ENCODE measurements at places on chromosomes 6 and 20.

- DNase-seq = no peak
Measured at GRCh38 chr6:14046476-14047068, 71.0 kb upstream of the CD83 start.

- no peak for DNase-seq
Measured at GRCh38 chr6:69732640-69733039, 64.2 kb downstream of the LMBRD1 start.

- no peak for DNase-seq
Measured at GRCh38 chr6:53664623-53665022, 933 bp downstream of the KLHL31 start.

- DNase-seq = no peak
Measured at GRCh38 chr6:24980507-24981385, 45.0 kb upstream of the RIPOR2 start.

DNA sequence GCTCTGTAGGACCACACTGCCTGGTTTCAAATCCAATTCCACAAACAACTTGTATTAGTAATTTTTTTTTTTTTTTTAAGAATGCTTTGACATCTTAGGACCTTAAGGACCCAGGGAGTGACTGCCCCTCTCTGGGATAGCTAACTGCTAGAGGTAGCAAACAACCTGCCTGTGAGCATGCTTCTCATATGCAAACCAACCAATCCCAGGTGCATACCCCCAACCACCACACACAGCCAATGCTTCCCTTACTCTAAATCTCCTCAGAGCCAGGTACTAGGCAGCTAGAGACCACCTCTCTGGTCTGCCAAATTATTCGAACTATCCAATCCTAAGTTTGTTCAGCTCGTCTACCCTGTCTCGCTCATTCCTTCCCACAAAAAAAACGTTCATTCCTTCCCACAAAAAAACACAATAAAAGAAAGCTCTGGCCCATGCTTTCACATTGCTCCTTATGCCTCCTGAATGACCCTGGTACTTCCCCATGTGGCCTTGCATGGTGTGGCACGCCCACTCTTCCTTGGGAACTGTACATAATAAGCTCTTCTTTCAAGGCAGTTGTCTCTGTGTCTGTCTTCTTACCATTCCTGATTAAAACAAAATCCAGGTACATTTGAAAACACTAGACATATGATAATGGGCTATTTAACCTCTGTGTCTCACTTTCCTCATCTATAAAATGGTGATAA, 6.4 kb downstream of the SERAC1 start:
- DNase-seq = no peak

DNA sequence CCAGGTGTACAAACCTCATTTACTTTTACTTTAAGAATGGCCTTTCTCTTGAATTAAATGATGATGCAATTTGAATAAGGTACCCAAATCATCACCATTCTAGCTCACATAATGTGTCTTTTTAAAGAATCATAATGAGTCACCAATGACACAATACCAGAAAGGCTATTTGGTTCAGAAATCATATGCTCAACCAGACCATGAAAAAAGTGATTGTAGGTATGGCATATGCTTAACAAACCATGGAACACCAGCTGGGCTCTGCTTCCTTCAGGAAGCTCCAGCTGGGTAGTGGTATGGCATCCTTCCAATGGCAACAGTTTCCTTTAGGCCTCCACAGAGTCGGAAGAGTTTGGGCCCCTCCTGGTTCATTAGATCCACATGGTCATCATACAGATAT, 128.2 kb downstream of the FRK start:
- no peak for DNase-seq

- DNase-seq = no peak
Measured at GRCh38 chr6:90537723-90538258, 49.1 kb downstream of the MAP3K7 start.
